Right kidney (tissue), 9 donors: ENCODE measurements at places on chromosomes 2 and 18.

GRCh38 chr18:767084-767882, 44.8 kb downstream of the YES1 start:
- DNase-seq = no peak

DNA sequence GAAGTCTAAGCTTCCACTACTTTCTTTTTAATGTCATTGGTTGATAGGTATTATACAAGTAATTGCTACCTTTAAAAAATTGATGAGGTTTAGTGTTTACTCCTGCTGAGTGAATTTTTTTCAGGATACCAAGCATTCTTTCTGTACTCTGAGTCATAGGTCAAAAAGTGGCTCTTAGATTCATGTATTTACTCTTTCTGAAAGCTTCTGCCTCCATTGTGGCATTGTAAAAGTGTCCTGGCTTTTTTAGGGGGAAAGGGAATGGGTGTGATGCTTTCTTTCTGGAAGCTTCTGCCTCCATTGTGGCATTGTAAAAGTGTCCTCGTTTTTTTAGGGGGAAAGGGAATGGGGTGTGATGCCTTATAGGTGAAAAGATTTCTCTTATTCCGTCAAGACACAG, 286.5 kb downstream of the LPIN1 start:
- no peak for DNase-seq

DNA sequence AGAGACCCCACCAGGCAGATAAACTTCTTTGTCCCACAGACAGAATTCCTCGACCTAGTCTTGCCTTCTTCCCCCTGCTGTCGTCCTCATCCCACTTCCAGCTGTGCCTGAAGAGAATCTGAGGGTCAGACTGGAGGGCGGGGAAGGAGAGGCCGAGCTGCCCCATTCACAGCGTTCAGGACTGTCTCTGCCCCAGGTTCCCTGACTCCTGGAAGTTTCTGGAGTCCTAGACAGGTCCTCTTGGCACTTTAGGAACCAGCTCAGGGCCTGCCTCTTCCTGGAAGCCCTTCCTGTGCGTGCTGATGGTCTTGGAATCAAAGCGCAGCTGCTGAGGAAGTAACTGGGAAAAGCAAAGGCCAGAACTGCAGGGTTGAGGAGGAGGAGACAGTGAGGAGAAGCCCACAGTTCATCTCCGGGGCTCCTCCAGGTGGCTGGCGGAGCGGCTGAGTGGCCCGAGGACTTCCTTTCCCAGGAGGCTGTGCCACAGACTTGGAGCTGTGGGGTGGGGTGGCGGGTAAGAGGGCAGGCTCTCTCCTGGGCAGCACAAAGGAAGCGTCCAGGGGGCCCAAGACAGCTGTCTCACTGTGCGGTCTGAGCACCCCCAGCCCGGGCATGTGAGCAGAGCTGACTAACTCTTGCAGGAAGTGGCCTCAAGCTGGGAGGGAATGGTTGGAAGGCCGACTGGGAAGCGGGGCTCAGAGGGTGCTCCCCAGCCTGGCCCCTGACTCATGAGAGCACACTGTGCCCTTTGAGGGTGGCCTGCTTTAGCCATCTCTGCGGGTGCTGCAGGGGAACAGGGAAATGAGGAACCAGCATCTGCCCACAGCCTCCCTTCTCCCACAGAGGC, 39.5 kb downstream of the SDC1 start:
- no peak for DNase-seq

- no peak for DNase-seq
Observed at GRCh38 chr2:181946444-181947127, 39.1 kb upstream of the PPP1R1C start.

DNA sequence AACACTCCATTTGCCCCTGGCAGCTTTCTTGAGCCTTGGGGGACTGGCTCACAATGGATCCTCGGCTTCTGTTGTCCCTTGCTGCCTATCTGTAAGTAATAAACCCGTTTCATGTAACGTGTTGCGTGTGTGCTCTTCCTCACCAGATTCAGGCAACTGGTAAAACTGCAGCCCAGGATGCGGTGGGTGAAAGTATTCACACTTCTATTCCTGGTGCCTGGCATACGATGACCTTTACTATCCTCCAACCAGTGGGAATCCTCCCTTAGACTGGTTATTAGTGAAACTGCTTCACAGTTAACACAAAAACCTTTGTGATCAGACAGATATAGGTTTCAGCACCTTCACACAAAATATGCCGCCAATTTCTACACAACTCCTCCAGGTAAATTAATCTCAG, 13.6 kb upstream of the ICA1L start:
- DNase-seq = no peak

- no peak for DNase-seq
Observed at GRCh38 chr18:56267334-56267733, 371.1 kb downstream of the TXNL1 start.

GRCh38 chr18:44065206-44065605, 615.5 kb upstream of the SETBP1 start:
- DNase-seq = no peak

DNA sequence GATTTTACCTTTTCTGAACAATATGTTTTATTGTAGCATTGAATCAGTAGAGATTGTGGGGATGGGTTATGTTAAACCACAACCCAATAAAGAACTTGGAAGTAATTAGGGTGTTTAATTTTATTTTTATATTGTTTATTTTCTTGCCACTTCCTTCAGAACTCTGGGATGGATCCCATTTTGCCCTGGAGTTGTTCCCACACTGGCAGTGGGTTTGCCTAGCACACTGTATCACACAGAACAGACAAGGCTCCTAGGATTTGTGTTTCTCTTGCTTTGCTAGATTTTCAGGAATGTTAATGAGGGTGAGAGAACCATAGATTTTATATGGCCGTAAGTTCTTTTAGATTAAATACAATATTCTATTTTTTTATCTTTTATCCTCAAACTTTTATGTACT, 59.0 kb downstream of the TANK start:
- no peak for DNase-seq

- DNase-seq = no peak
Observed at GRCh38 chr2:118145806-118146205, 57.5 kb downstream of the INSIG2 start.

GRCh38 chr18:7464245-7464966, 102.7 kb upstream of the PTPRM start:
- DNase-seq = no peak

DNA sequence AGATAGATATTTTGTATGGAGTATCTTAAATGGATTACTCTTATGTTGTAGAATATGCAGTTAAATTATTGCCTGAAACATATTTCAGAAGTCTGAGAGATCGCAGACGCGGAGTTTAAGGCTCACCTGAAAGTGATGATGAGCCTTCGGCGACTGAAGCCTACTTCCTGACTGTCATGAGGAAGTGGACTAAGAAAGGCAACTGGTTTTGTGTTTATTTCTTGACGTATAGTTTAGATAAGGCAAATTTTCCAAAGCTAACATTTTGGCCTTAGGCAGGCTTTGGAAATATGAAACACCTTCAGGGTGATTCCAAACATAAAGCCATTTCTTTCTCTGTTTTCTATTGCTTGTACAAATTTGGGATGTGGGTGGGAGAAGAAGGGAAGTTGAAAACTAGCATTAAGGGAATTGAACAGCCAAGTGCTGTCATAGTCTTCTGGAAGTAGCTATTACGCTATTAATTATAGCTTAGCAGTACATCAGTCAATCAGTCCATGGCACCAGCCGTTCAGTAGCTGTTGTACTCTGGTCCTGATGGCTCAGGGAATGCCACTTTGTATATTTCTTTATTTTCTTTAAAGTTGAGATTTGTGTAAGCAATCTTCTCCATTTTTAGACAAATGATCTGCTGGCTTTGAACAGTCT, 1.5 kb downstream of the GRHL1 start:
- no peak for DNase-seq

GRCh38 chr2:41828052-41828643, 219.7 kb upstream of the PKDCC start:
- DNase-seq = no peak

DNA sequence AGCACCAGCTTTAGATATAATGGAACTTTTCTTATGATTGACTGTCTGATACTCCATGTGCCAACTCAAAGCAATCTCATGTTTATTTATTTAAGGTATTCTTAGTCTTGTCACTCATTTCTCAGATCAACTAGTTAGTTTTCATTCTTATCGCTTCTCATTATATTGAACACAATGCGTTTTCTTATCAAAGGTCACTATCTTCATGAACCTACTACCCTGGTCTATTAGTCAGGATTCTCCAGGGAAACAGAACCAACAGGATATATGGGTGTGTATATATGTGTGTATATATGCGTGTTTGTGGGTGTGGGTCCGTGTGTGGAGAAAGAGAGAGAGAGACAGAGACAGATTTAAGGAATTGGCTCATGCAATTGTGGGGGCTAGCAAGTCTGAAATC, 619.9 kb downstream of the ZEB2 start:
- DNase-seq = no peak

GRCh38 chr2:163367825-163368582, 367.8 kb downstream of the FIGN start:
- DNase-seq = no peak

DNA sequence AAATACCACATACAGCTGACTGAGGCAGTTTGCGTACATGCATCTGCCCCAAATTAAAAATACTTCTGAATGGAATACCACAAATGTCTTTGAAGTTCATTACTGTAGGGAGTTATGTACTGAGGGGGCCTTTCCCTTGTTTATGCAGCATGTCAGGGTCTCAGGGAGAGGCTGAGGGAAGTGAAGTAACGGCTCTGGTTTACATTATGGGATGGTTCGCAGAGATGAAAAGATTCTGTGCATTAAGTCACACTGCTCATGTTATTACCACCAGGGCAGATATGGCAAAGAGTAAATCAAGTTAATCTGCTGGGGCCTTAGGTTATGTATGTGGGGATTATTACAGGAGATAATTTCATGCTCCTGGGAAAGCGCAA, 385.9 kb upstream of the RND3 start:
- DNase-seq = no peak

DNA sequence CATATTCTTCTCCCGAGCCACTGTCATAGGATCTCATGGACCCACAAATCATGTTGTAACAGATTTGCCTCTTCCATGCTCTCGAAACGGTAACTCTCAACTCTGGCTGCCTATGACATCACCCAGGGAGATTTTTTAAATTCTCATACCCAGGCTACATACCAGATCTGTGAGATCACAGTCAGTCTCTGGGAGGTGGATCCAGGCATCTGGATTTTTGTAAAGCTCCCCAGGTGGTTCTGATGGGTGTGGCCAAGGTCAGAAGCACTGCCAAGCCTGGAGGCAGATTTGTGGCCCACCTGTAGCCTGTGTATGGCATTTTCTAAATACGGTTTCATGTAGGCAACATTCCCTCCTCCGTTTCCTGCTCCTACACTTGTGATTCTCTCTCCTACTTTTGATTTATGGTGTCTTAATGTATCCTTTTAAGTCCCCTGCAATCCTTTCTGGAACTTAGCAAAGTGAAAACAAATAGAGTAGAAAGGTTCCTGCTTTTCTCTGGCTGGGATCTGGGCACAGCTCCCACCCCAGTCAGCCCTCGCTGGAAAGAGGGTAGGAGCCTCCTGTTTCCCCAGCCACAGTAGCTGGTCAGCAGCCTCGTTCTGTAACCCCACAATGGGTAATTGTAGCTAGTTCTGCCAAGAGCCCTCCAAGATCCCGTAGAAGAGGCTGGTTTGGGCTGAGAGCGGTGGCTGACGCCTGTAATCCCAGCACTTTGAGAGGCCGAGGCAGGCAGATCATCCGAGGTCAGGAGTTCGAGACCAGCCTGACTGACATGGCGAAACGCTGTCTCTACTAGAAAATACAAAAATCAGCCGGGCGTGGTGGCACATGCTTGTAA, 96.2 kb downstream of the KLHL29 start:
- DNase-seq = peak; percentile 55

- peak; percentile 45 for DNase-seq
Observed at GRCh38 chr2:231926761-231927565, 767 bp upstream of the NPPC start.

- no peak for DNase-seq
Observed at GRCh38 chr18:59620381-59620780, 76.8 kb downstream of the CCBE1 start.

GRCh38 chr18:9973470-9973869, 59.7 kb downstream of the VAPA start:
- no peak for DNase-seq

- no peak for DNase-seq
Observed at GRCh38 chr2:157620956-157621355, 7.7 kb downstream of the ACVR1C start.

GRCh38 chr2:27581417-27582128, 1.3 kb upstream of the ZNF512 start:
- DNase-seq = no peak
